ENCODE measurements at places on chromosomes 3 and 15.

DNA sequence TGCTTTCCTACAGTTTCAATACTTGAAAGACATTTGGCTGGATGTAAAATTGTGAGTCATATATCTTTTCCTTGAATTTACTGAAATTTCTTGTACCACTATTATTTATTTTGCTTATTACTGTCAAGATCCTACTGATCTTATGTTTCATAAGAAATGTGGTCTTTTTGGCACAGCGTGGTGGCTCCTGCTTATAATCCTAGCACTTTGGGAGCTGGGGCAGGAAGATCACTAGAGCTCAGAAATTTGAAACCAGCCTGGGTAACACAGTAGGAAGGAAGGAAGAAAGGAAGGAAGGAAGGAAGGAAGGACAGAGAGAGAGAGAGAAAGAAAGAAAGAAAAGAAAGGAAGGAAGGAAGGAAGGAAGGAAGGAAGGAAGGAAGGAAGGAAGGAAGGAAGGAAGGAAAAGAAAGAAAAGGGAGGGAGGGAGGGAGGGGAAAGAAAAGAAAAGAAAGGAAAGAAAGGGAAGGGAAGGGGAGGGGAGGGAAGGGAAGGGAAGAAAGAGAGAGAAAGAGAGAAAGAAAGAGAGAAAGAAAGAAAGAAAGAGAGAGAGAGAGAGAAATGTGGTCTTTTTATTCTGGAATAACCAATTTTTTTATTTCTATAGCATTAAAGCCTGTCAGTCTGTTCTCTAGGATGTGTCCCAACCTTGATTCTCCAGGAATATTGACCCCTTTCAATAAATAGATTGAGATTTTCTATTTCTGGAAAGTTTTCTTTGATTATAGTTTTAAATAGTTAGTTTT is 572.0 kb upstream of the TGFBR2 start:
- no peak for DNase-seq

DNA sequence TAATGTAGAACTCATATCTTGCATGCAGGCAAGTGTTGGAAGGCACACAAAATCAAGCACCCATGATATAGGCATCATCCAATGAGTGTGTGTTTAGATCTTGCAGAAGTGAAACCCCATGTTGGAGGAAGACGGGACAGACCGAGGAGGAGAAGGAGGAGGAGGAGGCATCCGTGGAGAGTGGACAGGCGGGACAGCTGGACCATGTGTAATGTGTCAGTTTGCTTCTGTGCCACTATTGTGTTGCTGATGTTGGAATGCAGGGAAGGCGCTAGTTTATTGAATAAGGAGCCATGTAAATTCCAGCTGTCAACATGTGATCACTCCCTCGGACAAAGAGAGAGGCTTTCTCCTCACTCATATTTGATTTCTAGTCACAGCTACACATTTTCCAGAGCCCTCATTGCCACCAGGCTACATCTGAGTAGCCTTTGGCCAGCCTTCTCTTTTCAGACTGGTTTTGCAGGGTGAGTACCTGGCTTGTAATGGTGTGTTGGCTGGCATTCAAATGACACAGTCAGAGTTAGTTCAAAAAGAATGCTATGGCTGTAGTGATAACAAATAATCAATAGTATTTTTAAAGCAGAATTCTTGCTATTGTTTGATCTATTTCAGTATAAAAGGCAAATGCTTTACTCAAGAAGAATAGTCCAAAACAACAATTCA is 1037.6 kb upstream of the NR2F2 start:
- no peak for DNase-seq

GRCh38 chr3:13075986-13076654 is 2.9 kb upstream of the IQSEC1 start:
- DNase-seq = no peak

DNA sequence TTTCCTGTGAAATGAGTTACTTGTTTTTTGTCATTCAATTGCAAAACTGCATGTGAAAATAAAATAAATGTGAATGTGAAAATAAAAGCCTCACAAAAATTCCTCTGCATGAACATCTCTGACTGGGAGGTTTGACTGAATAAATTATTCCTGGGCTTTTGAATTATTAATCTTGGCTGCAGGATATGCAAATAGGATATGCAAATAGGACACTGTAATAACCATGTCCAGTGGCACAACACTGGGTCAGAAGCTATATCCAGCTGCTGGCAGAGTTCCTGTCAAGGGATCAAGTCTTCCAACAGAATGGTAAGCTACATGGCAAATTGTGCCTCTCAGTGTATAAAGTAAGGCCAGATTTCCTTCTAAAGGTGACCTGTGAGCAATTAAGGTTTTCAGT is at the start of gene SUCNR1:
TSS of gene SUCNR1 (plus strand) at position 246 of the 400 bp plus-strand sequence. CDS start 6,250 bp downstream, outside the sequence.
- no peak for DNase-seq

DNA sequence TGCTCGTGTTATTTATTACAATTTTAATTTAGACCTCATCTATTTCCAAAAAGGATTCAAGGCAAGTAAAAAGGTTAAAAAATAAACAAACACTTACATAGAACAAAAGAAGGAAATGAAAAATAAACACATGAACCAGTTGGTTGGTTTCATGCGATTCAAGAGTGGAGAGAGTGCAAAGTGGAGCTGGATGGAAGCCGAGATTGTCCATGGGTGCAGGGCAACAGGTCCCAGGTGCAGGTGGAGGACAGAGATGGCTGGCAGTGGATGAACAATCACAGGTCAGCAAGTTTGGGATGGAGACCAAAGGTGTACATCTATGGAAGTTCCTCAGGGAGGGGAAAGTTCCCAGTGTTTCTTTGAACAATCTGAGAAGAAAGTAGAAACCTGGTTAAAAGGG is 11.6 kb upstream of the SEMA5B start:
- DNase-seq = no peak

DNA sequence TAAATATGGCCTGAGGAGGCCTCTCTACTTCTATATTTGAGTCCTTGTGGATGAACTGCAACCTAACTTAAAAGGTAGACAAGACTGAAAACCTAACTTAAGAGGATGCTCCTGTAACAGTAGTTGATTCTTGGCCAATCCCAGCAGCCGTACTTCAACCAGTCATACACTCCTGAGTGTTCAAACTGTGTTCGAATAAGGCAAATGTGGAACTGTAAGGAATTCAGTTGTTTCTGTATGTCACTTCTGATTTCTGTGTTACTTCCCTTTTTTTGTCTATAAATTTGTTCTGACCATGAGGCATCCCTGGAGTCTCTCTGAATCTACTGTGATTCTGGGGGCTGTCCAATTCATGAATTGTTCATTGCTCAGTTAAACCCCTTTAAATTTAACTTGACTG is 20.5 kb downstream of the GALK2 start:
- DNase-seq = no peak

GRCh38 chr3:35144011-35144410 is 495.3 kb upstream of the ARPP21 start:
- no peak for DNase-seq

DNA sequence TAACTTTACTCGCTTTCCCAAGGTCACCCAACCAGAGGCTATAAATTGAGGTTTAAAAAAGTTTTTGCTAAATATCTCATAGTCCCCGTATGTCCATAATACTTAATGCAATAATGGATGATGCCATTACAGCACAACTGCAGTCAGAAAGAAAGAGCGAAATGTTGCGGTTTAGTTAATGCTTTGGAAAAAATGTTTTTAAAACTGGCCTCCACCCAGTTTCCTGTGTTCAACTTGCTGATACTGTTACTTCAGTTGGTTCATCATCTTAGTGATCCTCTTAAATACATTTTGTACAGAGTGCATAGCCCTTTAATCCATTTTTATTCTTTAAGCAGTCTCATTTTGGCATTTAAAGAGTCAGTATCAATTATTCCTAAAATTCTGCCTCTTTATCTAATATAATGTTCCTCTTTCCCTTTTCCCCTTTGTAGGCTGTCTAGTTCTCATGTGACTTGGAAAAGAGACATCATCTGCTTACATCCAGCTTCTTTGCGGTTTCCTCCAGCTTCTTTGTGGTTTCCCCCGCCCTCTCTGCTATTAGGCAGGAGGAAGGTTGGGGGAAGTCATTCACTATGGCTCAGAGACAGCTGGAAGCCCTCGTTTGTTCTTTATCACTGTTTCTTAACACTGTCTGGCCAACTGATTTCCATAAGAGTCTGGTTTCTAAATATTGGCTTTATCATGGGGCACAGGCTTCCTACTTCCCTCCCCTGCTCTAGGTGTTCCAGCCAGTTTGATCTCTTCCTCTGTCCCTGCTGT is 154.3 kb downstream of the GOLIM4 start:
- no peak for DNase-seq

GRCh38 chr3:51340013-51340829 is 44.9 kb upstream of the MANF start:
- DNase-seq = no peak

DNA sequence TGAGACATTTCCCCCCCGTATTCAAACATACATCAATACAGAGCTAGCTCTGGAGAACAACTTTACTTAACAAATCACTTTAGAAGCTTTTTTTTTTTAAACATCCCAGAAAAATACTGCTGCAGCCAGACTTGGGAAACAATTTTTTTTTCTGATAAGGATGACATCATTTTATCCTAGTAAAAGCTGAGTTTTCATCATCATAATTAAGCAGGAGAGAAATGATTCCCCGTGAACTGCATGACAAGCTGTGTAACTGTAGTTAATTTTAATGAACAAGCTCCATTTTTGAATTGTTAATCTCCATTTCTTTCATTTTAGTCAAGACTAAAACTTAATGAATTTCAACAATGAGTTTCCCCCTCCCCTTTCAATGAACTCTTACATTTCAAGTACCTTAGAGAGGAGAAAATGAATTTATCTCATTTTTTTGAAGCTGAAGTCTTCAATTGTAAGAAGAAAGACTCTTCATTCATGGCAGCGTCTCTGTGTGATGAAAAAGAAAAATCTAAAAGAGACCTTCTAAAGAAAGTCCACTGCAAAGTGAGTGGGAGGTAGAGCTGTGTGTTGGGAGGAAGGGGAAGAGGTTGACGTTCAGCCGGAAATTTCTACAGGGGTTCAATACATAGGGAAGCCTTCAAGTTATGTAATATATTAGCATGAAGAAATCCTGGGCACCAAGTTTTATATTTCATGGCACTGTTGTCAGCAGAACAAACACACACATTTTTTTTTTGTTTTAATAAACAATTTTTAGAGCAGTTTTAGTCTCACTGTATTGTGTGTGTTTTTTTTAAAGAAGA is 31.7 kb downstream of the HES1 start:
- DNase-seq = no peak

DNA sequence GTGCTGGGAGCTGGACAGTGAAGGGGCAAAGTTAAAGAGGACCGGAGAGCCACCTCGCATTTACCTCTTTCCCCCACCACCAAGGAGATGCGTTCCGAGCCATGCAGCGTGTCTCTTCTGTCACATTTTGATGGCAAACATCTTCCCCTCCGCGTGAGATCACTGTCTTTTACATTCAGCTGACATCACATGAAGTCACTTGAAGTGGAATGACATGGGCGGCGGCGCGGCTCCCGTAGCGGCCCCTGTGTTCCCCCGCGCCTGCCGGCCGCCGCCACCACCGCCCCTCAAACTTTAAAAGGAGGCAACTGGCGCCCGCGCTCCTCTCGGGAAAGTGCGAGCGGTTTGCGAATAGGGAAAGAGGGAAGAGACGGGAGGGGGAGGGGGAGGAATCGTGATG is at the start of gene FEZF2:
TSS of gene FEZF2 (minus strand) at position 336 of the 400 bp plus-strand sequence. CDS start 682 bp downstream, outside the sequence.
- DNase-seq = no peak

DNA sequence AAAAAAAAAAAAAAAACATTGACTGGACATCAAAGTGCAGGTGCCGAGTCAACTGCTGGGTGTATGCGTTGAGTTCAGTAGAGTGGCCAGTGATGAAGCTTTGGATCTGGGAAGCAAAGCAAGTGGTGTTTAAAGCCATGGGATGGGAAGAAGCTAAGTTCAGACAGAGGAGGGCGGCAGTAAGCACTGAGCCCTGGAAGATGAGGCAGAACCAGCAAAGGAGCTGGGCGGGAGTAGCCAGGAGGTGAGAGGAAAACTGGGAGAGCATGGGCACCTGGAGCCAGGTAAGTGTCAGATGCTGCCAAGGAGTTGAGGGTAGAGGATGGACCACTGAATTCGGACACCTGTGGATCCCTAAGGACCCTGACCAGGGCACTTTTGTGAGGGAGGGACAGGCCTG is 11.4 kb upstream of the GNAI2 start:
- DNase-seq = no peak

DNA sequence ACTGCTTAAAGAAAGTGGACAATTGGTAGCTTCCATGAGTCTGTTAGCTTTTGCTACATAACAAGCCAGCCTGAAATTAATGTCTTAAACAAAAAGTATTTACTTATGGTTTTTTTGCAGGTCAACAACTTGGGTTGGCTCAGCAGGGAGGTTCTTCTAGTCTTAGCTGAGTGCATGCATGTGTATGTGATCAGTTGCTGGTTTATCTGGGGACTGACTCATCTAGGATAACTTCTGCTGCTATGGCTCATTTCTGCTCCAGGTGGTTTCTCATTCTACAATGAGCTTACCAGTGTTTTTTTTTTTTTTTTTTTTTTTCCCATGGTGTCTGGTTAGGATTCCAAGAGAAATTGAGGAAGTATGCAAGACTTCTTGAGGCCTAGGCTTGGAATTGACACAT is 244.7 kb downstream of the NSUN3 start:
- no peak for DNase-seq

- no peak for DNase-seq
These were observed 9.6 kb downstream of the TGM4 start for GRCh38 chr3:44883999-44884431.

- DNase-seq = peak; percentile 40
These were observed 25.1 kb upstream of the MTMR10 start for GRCh38 chr15:31016446-31016915.

DNA sequence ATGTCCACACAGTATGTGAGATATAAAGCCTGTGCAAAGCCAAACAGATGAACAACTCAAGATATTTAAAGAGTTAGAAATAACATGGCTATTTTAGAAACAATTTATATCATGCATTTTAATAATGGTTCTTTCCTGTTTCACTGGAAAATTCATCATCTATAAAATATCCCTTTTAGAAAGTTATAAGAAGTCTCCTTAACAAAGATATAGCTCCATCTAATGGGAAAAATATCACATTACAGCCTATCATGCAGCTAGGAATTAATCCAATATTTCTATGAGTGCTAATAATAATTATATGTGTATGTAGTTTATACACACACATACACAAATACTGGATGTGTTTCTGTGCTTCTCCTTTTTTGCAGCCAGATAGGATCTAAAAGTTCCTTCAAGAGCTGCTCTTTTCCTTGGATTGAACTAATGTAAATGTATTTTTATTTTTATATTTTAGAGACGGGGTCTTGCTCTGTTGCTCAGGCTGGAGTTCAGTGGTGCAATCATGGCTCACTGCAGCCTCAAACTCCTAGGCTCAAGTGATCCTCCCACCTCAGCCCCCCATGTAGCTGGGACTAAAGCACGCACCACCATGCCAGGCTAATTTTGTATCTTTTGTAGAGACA is 21.6 kb downstream of the RPL22L1 start:
- DNase-seq = no peak

DNA sequence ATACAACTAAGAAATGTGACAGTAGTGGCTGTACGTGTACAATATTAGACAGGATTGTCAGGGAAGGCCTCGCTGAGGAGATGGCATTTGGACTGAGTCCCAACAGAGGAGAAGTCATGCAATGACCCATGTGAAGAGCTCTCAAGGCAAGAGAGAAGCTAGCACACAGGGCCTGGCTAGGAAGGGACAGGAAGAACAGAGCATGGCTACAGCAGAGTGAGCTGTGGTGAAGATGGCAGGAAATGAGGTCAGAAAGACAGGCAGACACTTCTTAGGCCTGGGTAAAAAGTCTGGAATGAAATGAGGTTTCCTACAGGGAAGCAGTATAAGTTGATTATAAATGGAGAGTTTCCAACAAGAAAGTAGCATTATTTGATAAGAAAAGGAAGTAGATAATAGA is 33.2 kb upstream of the LEKR1 start:
- DNase-seq = no peak

GRCh38 chr3:138441742-138442141 is 7.3 kb downstream of the ESYT3 start:
- no peak for DNase-seq

- no peak for DNase-seq
These were observed 78.2 kb upstream of the FLNB start for GRCh38 chr3:57929988-57930387.

Measured in NCI-H1417 treated with DMSO at 0.1 percent for 48 hours (cell line).